ENCODE measurements at places on chromosomes 1 and 21.
A peak's percentile ranks its signal among the peaks of the same experiment; 100 is the strongest.

- DNase-seq = peak; percentile 69
Observed at GRCh38 chr1:68456202-68456601, 6.4 kb upstream of the RPE65 start.

GRCh38 chr1:113551728-113552127, 161.4 kb downstream of the MAGI3 start:
- DNase-seq = no peak

DNA sequence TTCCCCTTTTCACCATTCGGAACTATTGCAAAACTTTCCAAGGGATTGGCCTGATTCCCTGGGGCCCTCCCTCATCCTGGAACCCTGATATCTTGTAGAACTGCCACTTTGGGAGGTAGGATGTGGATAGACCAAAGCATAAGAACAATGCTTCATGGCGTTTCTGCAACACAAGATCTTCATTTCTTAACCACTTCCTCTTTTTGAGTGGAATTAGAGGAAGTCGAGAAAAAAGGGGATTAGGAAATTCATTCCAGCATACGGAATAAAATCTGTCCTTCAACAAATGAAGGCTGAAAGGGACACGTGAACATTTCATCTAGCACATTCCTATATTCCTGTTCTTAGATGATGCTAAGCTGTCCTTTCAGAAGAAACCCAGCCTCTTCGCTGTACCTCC, 149.3 kb downstream of the HUNK start:
- no peak for DNase-seq

DNA sequence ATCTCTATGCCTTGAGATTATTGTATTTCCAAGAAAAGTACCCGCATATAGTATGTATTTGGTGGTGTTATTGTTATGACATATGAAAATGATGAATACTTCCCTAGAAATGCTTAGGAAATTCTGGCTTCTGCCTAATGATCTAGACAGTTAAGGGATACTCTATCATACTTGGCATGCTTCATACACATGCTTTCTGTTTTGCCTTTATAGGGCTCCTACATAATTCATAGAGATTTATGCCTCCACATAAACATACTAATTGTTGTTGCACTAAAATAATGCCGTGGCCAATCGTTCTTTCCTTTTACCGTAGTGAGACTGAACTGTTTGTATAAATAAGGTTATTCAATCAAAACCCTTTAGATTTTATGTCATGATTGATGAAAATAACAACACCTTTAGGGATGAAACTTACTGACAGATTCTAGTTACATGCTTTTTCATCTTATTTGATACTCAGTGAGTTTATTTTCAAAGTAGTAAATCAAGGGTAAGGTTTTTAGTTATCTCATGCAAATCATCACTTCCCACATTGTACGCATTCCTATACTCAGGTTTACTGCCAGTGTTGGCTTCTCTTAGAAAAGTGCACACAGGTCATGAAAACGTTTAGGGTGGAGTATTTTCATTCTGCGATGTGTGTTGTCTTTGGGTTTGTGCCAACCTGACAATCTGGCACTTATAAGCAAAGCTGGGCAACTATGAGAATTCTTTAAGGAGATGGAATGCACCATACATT, 40.5 kb upstream of the SCYL3 start:
- peak; percentile 58 for DNase-seq

DNA sequence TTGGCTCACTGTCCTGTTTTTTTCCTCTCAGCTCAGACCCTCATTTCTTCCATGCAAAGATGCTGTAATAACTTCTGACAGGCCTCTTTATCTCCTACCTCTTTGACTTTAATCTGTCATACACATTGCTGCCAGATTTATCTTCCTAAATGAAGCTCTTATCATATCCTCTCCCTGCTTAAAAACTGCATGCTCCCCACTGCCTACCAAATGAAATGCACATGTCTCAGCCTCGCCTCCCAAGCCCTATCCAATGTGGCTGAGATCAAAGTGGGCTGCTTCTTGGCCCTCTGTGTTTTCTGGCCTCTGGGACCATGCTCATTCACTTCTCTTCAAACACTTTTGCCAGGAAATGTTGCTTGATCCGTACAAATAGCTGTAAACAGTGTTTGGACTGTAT, 38.3 kb downstream of the IRF2BP2 start:
- no peak for DNase-seq

GRCh38 chr1:27952147-27952546, 7.6 kb upstream of the XKR8 start:
- DNase-seq = no peak

DNA sequence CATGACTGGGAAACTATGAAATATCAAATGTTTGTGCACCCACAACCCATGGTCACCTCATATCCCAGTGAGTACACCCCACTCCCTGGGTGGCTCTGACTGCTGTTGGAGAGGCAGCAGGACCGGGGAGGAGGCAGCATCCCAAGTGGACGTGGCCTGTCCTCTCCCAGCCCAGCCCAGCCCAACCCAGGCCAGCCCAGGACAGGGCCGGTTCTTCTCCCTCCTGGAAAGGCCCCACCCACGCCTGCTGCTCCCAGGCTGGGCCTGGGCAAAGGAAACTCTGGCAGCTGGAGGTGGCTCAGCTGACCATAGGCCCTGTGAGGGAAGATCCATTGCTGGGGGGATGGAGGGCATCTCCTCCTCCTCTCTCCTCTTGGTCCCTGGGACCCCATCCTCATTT, 19.1 kb downstream of the MATN1 start:
- no peak for DNase-seq

DNA sequence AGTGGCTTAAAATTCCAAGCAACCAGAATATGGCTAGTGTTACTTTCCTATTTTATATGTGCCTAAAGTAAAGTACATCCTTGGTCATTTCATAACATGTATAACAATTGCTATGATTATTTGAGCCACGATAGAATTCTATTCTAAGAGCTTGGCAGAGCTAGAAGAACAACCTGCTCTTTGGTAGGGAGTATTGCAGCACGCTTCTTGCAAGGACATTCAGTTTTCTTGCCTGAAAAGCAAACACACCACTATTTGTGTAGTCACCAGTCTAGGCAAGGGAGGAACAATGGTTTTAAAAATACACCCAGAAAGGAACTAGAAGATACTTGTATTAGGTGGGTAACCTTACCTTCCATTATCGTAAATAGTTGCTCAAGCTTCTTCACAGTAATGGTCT, 51.5 kb downstream of the CNST start:
- DNase-seq = no peak

DNA sequence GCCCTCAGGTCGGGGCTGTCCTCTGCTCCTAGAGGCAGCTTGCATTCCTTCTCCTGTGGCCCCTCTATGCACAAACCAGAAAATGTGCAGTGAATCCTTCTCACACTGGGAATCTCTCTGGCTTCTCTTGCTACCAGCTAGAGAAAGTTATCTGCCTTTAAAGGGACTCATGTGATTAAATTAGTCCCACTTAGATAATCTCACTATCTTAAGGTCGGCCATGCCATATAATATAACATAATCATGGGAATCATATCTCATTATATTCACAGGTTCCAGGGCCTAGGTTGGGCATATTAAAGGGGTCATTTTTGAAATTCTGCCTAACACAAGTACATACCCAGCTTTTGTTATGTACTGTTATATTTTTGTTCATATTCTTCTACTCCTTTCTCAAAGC, 31.4 kb downstream of the PTGFR start:
- no peak for DNase-seq

DNA sequence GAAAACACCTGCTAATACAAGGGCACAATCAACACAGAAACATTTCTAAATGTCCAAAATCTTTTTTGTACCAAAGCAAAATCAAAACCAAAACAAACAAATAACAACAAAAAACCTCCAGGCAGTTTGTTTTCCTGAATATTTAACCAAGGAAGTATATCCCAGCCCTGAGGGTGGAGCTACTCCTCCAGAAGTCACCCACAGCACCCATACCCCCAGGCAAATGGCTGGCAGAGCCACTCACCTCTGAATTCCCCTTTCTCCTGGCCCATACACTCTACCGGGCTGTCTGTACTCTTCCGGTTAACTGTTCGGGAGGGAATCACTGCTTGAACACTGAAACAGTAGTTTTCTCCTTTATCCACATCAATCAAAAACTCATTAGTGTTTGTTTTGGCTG, 9.5 kb downstream of the F3 start:
- DNase-seq = peak; percentile 44

GRCh38 chr1:27562021-27562420, 41.9 kb downstream of the AHDC1 start:
- DNase-seq = no peak

DNA sequence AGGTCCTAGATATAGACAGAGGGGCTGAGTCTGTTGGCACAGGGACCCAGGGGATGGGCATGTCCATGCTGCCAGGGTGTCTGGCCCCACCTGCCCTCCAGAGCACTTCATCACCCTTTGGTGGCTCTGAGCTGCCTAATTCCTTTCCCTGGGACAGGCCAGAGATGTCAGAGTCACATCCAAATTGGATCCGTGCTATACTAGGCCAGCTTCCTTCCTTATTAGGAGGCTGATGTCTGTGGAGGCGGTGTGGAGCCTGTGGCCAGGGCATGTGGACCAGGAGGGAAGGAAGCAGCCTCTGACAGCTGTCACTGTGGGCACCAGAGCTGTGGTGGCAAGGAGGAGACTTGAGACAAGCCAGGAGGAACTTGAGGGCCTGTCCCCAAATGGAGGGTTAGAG, 77.7 kb upstream of the TMEM51 start:
- DNase-seq = no peak

DNA sequence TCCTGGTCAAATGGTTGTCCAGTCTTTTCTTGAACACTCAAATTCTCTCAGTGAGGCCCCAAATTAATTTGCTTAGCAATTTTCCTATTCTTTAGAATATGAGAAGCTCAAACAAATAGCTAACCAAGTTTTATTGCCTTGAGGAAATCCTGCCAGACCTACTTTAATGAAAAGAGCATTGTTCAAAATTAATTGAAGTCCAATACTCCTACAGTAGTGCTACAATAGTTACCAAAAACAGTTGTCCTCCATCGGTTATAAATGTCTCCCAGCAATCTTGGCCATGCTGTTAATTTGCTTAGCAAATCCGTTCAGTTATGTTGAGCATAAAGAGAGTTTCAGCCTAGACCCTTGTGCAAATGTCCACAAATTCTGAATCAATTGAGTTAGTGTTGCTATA, 112.9 kb downstream of the MAB21L3 start:
- no peak for DNase-seq

GRCh38 chr1:2195785-2196184, 1.2 kb upstream of the FAAP20 start:
- DNase-seq = no peak

DNA sequence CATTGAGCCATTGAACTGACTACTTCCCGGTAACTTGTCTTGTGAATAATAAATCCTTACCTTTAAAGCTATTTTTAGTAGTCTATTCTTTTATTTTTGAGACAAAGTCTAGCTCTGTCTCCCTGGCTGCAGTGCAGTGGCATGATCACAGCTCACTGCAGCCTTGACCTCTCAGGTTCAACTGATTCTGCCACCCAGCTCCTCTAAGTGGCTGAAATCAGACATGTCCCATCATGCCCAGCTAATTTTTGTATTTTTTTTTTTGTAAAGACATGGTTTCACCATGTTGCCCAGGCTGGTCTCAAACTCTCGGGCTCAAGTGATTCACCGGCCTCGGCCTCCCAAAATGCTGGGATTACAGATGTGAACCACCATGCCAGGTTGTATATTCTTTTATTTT, 59.3 kb upstream of the PTGS2 start:
- no peak for DNase-seq

DNA sequence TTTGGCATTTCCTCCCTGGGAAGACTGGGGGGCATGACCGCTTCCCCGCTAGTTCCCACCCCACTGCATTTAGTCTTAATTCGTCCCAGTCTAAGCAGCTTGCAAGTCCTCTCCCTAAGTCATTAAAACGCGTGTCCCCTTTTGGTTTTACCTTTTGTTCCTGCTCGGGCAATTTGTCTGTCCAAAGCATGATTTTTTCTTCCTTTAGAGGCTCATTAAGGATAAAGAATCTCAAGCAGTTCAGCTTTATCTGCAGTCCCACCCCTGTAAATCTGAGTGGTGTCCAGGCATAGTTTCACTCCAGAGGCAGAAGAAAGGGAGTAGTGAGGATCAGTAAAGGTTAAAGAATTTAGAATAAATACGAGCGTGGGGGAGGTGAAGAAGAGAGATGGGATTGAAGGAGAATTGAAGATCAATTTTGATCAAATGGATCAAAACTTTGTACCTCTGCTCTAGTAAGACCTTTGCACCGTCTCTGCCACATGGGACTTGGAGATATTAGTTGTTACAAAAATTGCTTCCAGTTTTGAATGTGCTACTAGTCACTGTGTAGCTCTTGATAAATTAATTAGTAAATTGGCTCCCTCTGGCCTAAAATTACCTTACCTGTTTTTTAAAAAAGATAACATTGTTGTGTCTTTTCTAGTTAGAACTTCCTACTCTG, 989 bp upstream of the ETV3 start:
- DNase-seq = no peak

DNA sequence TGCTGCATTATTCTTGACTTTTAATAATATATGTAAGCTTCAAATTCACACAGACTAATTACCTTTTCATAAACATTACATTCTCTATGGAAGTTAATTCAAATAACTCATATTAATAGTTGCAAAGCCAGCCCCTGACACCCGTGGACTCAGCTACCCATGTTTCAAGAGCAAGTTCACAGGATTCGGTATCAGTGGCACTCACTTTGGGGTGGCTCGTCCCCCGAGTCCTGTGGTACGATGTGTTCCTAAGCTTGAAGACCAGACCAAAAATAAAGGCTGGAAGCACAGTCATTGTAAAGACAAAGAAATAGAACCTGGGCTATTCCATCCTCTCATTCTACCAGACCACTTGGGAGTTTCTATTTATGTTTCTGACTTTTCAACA, 70.9 kb downstream of the ITPKB start:
- DNase-seq = no peak

GRCh38 chr21:42537106-42537742, 23.6 kb downstream of the SLC37A1 start:
- peak; percentile 28 for DNase-seq

DNA sequence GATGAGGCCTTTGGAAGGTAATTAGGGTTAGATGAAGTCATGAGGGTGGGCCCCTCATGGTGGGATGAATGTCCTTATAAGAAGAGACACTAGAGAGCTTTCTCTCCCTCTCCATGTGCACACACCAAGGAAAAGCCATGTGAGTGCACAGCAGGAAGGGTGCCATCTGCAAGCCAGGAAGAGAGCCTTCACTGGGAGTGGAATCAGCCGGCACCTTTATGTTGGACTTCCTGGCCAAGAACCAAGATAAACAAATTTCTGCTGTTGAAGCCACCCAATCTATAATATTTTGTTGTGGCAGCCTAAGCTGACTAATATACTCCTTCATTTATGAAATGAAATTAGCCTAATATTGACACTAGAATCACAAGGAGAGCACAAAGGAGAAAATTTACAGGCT, 38.2 kb upstream of the PKP1 start:
- no peak for DNase-seq
